ENCODE measurements at places on chromosomes 7 and 10. TPM values are rescaled to one million over a fixed set of nuclear protein-coding genes. Genes with fewer than 3 reads are reported as not detected.
A peak's percentile ranks its signal among the peaks of the same experiment; 100 is the strongest.

DNA sequence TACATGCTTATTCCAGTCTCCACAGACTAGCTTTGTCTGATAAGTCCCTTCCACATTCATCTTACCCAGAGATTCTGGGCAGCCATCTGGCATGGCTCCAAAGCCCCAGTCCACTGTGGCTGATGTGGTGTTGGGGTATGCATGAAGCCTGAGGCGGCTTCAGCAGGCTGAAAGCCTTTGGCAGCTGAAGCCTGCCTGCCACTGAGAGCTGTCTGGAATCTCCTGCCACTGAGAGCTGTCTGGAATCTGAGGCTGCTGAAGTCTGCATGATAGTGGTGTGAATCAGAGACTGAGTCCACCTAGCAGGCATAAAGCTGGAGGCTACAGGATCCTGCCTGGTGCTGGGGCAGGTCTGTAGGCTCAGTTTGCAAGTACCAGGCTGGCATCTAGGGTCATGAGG lies 87.1 kb downstream of the DYNC1I1 start:
- DNase-seq: no peak

DNA sequence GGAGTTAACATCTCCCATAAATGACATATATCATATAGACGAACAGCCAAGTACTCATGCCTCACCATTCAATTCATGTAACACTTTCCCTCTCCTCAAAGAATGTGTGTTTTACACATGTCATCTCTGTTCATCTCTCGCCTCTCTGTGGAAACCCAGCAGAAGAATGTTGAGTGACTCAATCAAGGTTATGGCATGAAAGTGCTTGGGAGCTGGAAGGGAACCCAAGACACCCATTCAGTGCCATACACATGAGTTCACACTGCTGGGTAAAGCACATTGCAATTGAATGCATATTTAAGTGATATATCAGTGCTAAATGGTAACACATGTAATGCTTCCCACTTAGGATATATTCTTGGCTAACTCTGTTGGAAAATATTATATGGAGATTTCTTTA lies 322.9 kb downstream of the PTEN start:
- DNase-seq: no peak

DNA sequence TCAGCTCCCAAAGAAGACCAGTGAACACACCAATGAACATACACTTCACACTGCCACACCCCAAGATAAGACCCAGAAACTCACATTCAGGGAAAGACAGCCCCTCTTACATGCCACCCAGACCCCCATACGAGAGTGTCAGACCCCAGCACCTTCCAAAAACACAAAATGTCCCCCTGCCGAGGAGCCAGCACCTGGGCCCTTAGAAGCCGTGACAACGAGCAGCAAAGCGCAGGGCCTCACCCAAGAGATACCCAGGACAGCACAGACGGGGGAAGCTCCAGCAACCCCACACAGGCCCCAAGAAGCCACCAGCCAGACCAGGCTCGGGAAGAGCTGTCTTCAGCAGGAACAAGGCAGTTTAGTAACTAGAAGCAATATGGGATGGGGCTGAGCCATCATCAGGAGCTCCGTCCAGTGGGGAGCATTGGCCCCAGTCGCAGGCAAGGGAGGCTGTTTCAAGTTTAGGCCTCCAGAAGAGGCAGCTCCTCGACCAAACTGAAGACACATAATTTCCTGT lies 243.6 kb downstream of the PTPRN2 start:
- DNase-seq: peak; percentile 66

DNA sequence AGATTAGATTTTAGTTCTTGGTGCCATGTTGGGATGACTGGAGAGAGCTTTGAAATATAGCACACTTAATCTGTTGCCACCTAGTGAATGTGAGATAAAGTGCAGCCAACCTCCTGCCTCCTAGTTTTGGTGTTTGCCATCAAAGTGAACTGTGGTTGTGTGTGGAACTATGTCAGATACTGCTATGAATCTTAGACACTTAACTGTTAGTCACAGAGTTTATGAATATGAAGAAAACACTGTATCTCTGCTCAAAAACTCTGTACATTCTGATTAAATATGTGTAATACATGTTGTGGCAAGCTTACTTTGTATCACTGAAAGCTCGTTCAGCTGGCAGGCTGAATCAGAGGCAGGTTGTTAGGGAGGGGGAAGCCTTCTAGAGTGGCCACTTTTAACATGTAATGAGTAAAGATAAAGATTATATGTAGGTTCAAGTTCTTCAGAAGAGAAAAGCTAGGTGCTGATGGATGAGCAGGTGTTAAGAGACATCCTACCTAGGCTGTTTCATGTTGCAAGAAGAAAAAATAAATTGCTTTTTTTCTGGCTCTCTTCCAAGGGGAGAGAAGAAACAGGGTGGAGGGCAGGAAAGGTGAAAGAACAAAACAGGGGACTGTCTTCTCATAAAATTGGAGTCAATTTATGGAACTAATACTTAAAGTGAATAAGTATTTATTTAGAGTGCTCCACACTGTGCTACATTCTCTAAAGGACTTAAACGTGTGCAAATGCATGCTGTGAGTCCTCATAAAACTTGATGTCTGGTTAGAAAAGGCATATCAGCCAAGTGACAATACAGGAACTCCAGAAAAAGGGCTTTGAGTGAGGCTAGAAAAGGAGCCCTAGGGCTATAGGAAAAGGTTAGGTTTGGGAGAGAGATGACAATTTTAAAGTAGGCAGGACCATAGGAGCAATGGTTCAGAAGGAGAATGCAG lies 14.1 kb upstream of the LAMB1 start:
- no peak for DNase-seq

DNA sequence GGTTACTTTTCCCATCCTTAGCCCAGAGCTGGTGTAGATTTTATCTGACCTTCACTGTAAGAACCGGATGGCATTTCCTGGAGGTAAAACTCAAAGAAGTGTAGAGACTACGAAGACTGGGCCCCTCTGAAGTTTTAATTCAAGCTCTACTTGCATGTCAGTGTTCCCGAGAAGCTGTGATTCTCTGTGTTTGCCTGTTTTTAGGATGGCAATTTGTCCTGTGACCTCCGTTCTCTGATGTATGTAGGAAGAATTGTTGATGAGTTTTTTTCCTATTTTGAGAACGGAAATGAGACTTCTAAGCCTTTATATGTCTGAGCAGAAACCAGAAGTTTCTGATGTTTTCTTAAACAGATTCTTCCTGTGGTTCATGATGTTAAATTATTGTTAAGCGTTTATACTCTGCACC lies 94.1 kb downstream of the CDCA7L start:
- DNase-seq: no peak

GRCh38 chr10:52756295-52756694 lies 16.3 kb downstream of the MBL2 start:
- DNase-seq: no peak

DNA sequence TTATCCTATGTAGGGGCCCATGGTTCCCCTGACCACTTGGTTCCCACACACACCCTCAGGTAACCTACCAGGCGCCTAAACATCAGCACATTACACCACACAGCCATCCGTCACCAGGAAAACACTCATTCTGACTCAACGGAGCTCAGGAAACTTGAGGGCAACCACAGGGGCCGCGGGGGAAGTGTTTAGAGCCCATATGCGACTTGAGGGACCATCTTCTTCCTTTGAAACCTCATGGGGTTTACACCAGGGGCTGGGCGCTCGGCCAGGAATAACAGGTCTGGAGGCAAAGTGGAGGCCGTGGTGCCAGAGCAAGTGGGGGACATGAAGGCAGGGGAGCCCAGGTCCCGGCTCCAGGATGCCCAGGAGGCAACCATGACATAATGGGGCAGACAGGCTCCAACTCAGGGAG lies 1.5 kb downstream of the STX1A start:
- no peak for DNase-seq

DNA sequence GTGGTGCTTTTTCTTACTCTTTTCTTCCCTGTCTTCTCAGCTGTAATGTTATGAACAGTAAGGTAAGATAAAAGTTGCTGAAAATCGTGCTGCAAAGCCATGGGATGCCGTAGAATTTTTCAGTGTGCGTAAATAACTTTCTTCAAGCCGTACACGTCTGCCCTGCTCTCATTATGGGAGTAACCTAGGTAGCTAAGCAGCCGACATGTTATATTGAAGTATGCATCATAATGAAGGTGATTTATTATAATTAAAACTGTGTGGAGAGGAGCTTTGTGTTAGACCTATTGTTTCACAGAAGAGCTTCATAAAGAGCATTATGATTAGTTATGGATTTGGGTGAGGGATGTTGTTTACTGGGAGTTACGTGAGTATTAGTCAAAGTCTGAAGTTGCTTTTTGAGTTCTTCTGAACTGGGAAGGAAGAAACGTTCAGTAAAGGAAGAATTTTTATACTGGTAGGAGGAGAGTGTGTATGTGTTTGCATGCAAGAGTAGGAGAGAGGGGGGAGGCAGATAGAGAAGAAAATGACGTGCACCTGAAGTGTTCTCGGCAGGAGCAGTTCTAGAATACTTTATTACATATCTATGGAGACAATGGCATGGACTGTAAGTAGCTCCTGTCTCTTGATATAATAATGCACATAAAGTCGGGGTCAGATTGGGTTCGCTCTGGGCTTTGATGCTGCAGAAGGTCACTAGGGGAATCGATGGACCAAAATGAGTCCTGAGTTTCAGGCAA lies 56.3 kb downstream of the POU6F2 start:
- DNase-seq: no peak

- DNase-seq: peak; percentile 82
Measured at GRCh38 chr10:15719899-15720634, at the start of gene ITGA8. TSS of gene ITGA8 (minus strand) at chr10:15719922. CDS start at chr10:15719771, 151 bp downstream.

DNA sequence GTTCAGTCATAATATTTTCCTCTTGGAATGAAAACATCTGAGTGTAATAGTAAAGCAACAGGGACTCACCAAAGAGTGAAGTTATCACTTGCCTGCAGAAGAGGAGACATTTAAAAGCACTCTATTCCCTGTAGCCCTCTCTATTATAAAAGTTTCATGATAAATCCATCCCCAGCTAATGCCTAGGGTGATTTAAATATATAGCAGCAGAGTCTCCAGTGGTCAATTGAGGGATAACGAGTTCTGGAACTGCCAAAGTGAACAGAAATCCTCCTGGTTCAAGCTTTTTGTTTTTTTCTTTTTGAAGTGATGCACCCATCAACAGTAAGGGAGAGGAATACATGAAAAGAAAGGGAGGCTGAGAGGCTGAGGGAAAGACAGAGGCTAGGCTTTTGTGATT lies 87.3 kb downstream of the EVX1 start:
- DNase-seq: no peak

- DNase-seq: no peak
Measured at GRCh38 chr7:130750755-130751154, 16.7 kb upstream of the KLF14 start.

GRCh38 chr10:110416776-110417711 lies 80.7 kb upstream of the DUSP5 start:
- DNase-seq: no peak

- no peak for DNase-seq
Measured at GRCh38 chr10:118243907-118244306, 98.2 kb downstream of the FAM204A start.

Gene WDFY4
- total RNA-seq: 13.2 TPM

Gene SPDYE16
- total RNA-seq: 0.10 TPM

Gene OR2A7
- total RNA-seq: 1.9 TPM

Gene SDK1
- 14.4 TPM for total RNA-seq

Gene TYW1B
- 1.6 TPM for total RNA-seq

Gene LDB3
- total RNA-seq: 29.3 TPM

Gene ABCB1
- total RNA-seq: 1.3 TPM

Gene RAB19
- total RNA-seq: not detected

Gene VWA2
- not detected for total RNA-seq
